M059J (cell line): ENCODE measurements at places on chromosomes 6 and 20. TPM values are rescaled to one million over a fixed set of nuclear protein-coding genes. Genes with fewer than 3 reads are reported as not detected.

GRCh38 chr6:108576709-108577108 is 16.0 kb downstream of the FOXO3 start:
- DNase-seq: no peak

The CEP162 gene
- 8.2 and 11.8 TPM in 2 replicates for total RNA-seq

GRCh38 chr6:7418238-7418905 is 28.8 kb downstream of the RIOK1 start:
- DNase-seq: no peak

DNA sequence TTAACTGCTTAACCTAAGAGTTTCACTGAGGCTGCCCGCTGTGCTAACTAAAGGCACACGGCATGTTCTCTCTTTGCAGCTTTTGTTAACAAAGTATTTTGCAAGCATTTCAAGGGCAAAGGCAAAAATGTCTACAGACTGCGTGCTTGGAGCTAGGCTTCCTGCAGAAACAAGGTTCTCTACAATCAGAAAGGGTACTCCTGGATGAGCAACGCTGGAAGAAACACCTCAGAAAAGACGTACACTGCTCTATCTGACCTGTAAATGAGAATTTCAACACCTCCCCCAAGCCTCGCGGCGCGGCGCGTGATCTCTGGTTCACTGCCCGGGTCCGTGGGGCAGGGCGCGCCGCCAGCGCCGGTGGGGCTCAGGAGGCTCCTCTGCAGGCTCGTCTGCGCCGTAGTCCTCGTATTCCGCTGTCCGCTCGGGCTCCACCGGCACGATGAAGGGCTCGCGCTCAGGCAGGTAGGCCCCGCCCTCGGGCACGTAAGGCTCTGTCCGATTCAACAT is 120.9 kb downstream of the COL12A1 start:
- no peak for DNase-seq

The FABP7 gene
- not detected in 2 replicates for total RNA-seq

GRCh38 chr20:25457886-25458680 is 50.6 kb downstream of the GINS1 start:
- no peak for DNase-seq

- DNase-seq: no peak
Measured at GRCh38 chr6:100217225-100218012, 223.4 kb upstream of the MCHR2 start.

The KIFC1 gene
- total RNA-seq: 130 and 159 TPM in 2 replicates
